Activated CD4-positive, alpha-beta T cell treated with anti-CD3 and anti-CD28 coated beads, Interleukin-2, amount 10 ng/mL, durations not matched to agents 7 days and 5 days (primary cell): ENCODE measurements at places on chromosomes 1 and 21. TPM values are rescaled to one million over a fixed set of nuclear protein-coding genes. Genes with fewer than 3 reads are reported as not detected.

Gene MTF1
- 21.0 TPM for total RNA-seq

Gene CD101
- 3.4 TPM for total RNA-seq

GRCh38 chr1:62841587-62842169, 57.7 kb downstream of the ATG4C start:
- peak; percentile 55 for DNase-seq

Gene ZMYM4
- total RNA-seq = 29.1 TPM

DNA sequence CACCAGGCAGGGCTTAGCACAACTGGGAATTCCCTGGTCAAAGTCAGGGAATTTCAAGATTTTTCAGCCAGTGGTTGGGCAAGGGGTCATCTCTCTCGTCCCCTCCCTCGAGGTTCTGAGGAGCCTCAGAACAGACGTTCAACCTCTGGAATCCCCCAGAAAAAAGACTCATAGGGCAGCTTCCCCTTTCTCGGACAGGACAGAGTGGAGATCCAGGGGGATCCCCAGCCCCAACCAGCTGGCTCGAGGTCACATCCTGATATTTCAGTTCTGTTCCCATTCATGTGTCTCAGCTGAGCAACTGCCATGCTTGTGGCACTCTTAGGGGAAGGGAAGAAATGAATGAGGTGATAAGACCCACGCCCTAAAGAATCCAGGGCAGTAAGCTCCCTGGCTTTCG, 4.9 kb upstream of the LAD1 start:
- no peak for DNase-seq

Gene FAM151A
- not detected for total RNA-seq

GRCh38 chr1:5959087-5959486, 33.1 kb downstream of the NPHP4 start:
- no peak for DNase-seq

DNA sequence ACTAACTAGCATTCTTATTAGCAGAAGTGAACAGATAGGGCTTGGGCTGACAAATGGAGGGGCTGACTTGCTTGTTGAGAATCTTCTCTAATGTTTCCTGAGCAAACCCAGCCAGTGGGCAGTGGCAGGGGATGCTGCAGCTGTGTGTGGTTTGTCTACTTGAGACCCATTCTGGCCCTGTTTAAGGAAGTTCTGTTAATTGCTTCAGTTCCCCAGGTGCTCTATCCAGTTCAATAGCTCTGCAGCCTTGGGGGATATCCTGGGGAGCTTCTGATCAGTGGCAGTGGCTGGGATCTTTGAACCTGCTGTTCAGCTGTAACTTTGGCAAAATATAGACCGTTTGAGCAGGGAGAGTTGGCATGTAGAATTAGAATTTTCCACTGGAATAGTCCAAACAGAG, 137.4 kb downstream of the ZNF326 start:
- DNase-seq = no peak

- DNase-seq = no peak
Observed at GRCh38 chr1:209835782-209836298, 8.1 kb downstream of the UTP25 start.

Gene LCE1D
- not detected for total RNA-seq

- no peak for DNase-seq
Observed at GRCh38 chr1:208098773-208099172, 145.4 kb downstream of the PLXNA2 start.

DNA sequence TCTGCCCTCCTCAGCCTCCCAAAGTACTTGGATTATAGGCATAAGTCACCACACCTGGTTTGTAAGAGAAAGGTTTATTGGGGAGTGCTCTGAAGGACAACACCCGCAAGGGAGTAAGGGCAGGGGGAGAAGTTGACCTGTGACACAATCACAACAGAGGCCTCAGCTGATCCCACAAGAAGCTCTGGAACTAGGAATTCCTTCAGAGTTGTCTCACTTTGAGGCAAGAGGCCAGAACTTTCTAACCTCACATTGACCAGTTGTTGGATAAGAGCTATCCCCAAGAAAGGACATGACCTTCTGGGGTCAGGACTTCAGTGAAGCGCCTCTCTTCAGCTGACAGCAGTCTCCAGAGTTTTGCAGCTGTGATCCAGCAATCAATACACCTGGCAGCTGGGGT, 27.4 kb upstream of the RC3H1 start:
- DNase-seq = no peak

GRCh38 chr1:17239420-17239819, 9.5 kb upstream of the PADI3 start:
- DNase-seq = peak; percentile 16

GRCh38 chr1:94383966-94384408, 34.2 kb upstream of the ABCD3 start:
- no peak for DNase-seq

Gene GCSAML
- not detected for total RNA-seq

DNA sequence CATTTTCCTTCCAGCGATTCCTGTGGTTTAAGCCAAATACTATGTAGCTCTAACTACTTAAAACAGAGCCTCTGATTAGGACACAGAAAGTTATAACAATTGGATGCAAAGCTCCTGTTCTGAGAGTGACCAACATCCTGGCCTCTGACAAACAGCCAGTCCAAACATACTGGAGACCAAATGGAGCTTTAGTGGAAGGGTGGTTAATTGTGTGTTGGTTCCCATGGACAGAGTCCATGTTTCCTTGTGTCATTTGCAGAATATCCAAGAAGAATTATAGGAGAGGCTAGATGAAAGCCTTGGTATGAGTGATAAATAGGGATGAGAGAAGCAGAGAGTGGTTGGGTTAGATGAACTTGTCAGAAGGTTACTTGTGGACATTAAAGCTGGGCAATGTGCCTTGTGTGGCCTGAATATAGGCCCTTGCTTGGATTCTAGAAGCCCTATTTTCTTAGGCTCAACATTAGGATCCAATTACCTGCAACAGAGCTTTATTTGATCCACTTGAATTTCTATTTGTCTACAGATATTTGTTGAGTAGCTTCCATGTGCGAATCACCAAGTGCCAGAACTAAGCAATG, 180.5 kb upstream of the GORAB start:
- DNase-seq = no peak

Gene VCAM1
- not detected for total RNA-seq

DNA sequence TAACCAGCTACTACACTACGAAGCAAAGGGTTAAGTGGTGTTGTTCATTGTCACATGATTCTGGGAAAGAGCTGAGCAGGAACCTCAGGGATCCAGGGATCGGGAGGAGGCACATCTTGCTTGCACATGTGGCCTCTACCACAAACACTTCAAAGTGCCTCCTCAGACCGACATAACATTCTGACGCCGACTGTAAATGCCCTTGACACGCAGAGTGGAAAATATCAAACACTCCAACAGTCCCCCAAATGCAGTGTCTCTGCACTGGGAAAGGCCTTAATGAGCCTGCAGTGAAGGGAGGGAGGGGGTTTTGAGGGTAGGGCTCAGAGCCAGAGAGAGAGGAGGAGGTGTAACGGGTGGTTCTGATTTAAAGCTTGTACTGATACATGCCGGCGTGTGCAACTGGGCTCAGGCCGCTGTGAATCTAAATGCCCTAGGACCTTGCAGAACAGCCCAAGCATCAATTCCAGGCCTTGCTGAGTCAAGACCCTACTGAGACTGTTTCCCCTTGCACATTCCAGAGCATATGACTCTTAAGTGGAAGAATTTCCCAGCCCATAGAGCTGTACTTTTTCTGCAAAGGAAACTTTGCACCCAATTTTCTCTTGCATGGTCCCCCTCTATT, 163.7 kb downstream of the NTMT2 start:
- DNase-seq = no peak

DNA sequence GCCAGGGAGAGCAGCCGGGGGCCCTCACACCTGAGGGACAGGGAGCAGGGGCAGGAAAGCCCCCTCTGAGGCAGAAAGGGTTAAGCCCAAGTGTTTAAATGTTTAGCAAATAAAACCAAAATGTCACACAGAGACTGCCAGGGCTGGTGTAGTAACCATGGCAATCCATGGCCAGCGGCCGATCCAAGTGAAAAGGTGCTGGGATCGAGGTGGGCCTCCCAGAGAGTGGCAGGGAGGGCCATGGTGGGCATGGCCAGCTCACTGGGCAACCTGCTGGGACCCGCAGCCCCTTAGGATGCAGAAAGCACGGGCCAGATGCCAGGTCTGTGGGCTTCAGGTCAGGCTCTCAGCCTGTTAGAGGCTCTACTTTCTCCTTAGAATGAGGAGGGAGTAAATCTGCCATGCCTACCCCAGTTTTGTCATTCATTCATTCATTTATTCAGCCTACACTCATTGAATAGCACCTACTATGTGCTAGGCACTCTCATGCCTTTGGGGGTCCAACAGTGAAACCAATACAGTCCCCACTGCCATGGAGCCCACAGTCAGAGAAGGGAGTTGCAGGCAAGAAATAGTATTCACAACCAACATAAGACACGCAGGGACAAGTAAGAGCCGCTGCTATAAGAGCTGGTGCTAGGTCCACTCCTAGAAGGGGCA, 56.1 kb downstream of the KCNN3 start:
- no peak for DNase-seq

- no peak for DNase-seq
Observed at GRCh38 chr1:198079432-198079951, 77.3 kb upstream of the NEK7 start.

Gene FCRL2
- total RNA-seq = not detected

DNA sequence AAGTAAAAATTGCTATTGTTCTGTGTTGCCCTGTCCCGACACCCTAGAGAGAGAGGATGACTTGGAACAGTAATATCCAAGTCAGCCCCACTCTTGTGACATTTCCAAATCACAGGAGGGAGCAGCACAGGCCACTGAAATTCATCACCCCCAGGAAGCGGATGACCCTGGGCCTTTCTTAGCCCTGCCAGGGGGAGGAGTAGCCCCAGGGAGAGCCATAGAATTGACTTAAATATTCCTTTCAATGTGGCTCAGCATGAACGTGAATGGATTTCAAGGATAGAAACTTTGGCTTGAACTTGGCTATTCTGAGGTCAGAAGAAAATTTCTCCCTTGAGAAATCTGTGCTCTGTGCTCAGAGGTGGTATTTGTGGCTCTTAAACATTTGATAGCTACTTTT, 80.6 kb downstream of the CENPF start:
- no peak for DNase-seq

Gene CYP4A22
- total RNA-seq = not detected

GRCh38 chr1:200247518-200247917, 162.3 kb downstream of the ZNF281 start:
- no peak for DNase-seq

Gene RHD
- not detected for total RNA-seq

- DNase-seq = no peak
Observed at GRCh38 chr1:228275179-228275429, 67.3 kb downstream of the OBSCN start.

DNA sequence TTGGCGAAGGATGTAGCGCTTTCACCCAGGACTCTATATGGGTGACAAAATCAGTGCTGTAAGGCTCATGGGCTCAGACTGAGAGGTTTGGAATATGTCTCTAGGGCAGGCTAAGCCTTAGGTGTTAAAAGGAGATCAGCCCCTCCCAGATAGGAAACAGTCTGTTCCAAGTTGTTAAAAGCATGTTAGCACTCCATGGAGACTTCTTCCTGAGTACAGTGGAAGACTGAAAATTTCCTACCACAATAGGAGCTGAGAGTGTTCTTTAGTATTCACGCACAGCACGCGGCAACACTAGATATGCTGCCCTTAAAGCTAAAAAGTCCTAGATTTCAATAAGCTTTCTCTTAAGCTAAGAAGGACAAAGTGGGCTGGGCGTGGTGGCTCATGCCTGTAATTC, 122.1 kb downstream of the TRABD2B start:
- no peak for DNase-seq

Gene IARS2
- 55.8 TPM for total RNA-seq

DNA sequence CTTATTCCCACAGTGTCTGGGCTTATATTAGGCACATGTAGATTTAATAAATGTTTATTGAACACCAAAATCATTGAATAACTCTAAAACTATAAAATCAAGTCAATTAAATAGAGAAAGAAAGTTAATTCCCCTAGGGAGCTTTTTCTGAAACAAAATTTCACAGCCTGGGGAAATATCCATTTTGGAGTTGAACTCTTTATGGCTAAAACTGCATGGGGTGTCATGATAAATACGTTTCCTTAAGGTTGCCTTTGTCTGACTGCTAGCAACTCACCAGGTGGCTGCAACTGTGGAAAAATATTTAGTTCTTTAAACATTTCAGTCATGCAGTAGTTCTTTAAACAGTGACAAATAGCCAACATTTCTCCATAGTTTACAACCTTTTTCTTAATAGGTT, 496.1 kb downstream of the LRRIQ3 start:
- DNase-seq = no peak

GRCh38 chr21:28705616-28706015, 287.1 kb downstream of the LTN1 start:
- no peak for DNase-seq

Gene KRTAP6-3
- not detected for total RNA-seq

GRCh38 chr1:9388335-9389180, 95.9 kb downstream of the SPSB1 start:
- DNase-seq = no peak

- no peak for DNase-seq
Observed at GRCh38 chr1:166695115-166695514, 144.2 kb upstream of the POGK start.

- DNase-seq = no peak
Observed at GRCh38 chr1:82371844-82372498, 571.2 kb downstream of the ADGRL2 start.

- DNase-seq = no peak
Observed at GRCh38 chr21:31977816-31978215, 105.0 kb downstream of the HUNK start.

Gene VANGL2
- 0.04 TPM for total RNA-seq

GRCh38 chr1:47410068-47410455, 6.0 kb upstream of the FOXE3 start:
- no peak for DNase-seq

DNA sequence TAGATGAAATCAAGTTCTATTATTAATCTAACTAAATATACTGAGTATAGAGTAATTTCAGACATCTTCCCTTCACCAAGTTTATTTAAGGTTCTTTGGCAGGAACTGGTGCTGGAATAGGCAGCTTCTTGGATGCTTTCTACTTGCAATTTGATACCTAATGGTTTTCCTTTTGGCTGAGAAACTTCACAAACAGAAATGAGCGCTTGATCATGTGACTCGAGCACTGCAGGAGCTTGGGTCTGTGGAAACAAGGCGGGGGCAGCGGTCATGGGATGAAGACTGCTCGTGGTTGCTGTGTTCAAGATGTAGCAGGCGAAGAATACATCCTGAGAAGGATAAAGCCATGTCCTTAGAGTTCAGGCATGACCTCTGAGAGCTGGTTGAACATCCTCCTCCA, 136.8 kb downstream of the PTPRC start:
- DNase-seq = no peak

- DNase-seq = no peak
Observed at GRCh38 chr1:161195171-161195570, 3.7 kb downstream of the ADAMTS4 start.

DNA sequence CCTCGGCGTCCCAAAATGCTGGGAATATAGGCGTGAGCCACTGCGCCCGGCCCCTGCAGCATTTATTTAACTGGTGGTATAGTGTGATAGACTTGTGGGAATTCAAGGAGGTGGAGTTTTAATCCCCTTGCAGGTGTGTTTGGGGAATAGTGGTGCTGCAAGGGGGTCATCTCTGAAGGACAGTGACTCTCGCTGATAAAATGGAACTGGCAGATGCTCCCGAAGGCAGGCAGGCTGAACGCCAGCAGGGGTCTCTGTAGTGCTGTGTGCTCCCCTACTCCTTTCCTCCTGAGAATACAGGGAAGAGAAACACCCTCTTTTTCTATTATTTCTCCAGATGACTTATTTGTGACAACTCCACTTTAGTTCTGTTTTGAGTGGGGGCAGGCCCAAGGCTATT, 4.0 kb downstream of the OSCP1 start:
- peak; percentile 34 for DNase-seq

- DNase-seq = no peak
Observed at GRCh38 chr1:178693366-178693765, 31.7 kb upstream of the RALGPS2 start.

Gene F13B
- total RNA-seq = not detected

GRCh38 chr1:193411714-193412113, 225.3 kb upstream of the B3GALT2 start:
- DNase-seq = peak; percentile 14
